Hepatic stellate cell (primary cell): ENCODE measurements at places on chromosomes 12 and 14.
A peak's percentile ranks its signal among the peaks of the same experiment; 100 is the strongest.

- peak; percentile 33 for DNase-seq
Measured at GRCh38 chr12:49825971-49826421, 2.2 kb downstream of the NCKAP5L start.

- no peak for DNase-seq
Measured at GRCh38 chr14:59297071-59297776, 108.8 kb downstream of the DAAM1 start.

DNA sequence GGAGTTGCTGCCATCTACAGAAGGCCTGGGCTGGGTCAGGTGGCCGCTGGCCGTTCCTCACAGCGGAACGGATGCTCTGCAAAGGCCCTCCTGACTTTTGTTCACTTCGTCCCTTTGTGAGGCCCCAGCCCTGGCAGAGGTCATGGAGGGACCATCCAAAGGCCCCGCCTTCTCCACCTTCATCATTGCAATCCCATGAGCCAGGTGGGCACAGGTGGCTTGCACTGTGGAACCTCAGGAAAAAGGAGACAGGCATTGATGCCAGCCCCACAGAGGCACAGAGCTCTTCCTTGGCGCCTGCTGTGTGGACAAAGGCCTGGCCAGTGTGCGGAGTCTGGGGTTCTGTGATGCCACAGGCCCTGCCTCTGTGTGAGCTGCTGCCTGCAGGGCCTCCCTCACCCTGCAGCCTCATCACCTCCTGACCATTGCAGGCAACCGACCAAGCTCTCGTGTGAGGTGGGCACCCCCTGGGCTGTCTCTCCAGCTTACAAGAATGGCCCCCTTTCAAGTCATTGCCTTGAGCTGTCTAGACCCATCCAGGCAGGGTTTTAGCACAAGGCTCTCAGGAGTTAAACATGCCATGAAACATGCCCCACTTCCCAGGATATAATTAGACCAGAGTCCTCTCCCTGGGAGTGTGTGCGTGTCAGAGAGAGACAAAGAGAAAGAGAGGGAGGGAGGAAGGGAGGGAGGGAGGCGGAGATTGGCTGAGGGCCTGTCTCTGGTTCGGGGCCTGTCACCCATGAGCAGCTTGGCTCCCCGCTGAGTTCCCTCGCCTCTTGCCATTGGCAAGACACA, 19.3 kb downstream of the NFKBIA start:
- DNase-seq = peak; percentile 90

DNA sequence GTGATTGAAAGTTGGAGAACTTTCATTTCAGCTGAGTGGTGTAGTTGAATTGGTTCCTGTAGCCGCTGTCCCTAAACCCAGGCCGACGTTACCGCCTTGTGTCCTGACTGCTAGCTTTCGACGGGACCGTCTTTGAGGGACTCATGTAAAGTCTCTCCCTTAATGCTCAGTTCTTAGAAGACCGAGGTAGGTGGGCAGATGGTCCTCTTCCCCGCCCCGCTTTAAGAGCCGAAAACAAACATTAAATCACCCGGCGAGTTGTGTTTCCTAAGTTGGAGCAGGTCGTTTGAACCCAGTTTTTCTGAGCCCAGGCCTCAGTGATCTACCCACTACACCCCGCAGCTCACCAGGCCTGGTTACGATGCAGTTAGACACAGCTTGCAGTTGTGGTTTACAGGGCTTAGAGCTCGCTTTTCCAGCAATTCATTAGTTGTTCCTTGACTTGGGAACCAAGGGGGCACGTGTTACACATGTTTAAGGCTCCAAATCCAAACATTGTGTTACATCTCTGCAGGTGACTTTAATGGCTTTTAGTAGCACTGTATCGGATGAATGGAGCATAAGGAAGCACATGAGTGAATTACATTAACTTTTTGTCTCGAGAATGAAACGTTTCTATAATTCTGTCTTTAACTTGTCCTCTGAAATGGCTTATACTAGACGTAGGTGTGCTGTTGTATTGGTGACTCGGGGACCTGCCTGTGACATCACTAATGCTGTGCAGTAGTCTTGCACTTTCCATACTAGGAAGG, 790 bp downstream of the NEDD1 start:
- DNase-seq = peak; percentile 24

DNA sequence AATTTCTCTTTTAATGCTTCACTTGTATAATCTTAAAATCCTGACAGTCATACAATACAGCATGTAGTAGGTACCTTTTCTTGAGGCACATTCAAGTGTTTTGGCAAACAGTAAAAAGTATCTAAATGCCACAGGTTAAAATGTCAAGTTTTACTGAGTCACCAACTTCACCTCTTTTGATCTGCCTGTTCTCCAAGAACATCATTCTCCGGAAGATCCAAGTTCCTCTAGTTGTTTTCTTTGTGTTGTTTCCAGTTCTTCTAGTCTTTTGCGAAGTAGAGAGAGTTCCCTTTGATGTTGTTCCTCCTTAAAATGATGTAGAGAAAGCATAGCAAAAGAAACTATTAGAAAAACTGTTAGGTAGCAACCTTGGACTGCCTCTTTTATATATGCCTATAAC, 151.1 kb downstream of the CEP83 start:
- no peak for DNase-seq

GRCh38 chr12:109581856-109582255, 8.3 kb downstream of the MVK start:
- peak; percentile 58 for DNase-seq

GRCh38 chr14:38887696-38888095, 215.3 kb downstream of the SEC23A start:
- DNase-seq = no peak

- DNase-seq = no peak
Measured at GRCh38 chr12:13211859-13212664, 15.5 kb downstream of the EMP1 start.
